Endodermal cell (in vitro differentiated cells): ENCODE measurements at places on chromosomes 13 and 19.

GRCh38 chr13:43448605-43449336 is 338.0 kb downstream of the ENOX1 start:
- no peak for DNase-seq

DNA sequence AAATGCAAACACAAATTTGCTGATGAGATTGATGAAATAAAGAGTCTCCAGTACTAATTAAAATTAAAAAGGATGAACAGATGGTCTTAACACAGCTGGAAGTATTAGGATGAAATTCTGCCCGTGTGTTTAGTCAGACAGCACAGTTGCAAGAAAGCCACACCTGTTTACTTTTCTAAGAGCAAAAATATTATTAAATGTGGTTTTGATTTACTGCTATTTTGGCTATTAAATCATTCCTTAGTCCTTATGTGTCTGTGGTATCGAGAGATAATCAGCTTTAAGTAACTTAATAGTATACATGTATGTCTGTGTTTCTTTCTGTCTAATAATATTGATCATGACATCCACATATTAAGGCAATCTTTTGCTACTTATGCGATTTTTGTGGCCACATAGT is 494.9 kb downstream of the GPC6 start:
- DNase-seq: no peak

DNA sequence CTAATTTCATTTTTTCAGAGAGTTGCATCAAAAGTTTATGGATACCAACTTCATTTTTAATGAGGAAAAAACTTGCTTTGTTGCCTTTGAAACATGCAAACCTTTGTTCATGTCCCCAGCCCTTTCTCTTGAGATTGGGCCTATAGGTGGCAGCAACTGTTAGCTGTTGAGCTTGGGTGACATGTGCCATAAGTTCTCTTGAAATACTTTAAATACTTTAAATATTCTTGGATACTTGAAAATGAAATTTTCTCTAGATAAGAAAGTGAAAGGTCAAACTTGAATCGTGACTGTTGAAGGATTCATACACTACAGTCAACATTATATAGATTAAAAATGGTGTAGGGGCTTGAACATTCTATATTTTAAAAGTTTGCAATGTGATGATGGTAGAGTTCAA is 294.9 kb downstream of the NDFIP2 start:
- DNase-seq: peak; percentile 75

DNA sequence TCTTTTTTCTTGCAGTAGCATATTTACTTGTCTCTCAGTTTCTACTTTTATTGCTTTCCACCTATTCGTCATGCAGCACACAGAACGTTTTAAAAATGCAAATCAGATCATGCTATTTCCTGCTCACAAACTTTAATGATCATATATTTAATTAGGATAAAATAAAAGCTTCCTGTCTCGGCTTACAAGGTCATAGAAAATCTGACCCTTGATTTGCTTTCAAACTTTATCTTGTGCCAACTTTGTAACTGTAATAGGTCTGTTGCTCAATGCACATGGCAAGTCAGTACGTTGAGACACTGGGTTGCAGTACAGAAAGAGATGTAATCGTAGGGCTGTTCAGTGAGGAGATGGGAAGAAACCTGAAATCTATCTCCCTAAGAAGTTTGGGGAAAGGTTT is 95.6 kb upstream of the CSNK1A1L start:
- no peak for DNase-seq

- DNase-seq: no peak
Observed at GRCh38 chr13:27130223-27130978, 41.2 kb downstream of the USP12 start.

DNA sequence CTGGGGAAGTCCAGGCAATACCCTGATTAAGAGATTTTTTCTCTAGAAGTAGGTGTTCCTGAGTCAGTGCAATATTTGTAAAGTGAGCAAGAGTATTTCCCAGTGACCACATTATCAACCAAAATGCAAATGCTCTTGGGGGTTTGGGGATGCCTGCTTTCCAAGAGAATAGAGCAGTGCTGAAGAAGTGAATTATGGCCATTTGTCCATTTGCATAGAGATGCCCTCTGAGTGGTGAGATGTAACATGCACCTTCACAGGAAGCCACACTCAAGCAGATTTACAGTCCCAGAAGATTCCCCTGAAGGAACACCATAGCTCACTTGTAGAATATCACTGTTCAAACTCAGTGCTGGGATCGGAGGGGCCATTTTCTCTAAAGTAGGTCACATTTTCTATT is 71.8 kb downstream of the TNFSF11 start:
- DNase-seq: no peak

- DNase-seq: peak; percentile 71
Observed at GRCh38 chr19:17950310-17951156, 16.4 kb upstream of the KCNN1 start.

DNA sequence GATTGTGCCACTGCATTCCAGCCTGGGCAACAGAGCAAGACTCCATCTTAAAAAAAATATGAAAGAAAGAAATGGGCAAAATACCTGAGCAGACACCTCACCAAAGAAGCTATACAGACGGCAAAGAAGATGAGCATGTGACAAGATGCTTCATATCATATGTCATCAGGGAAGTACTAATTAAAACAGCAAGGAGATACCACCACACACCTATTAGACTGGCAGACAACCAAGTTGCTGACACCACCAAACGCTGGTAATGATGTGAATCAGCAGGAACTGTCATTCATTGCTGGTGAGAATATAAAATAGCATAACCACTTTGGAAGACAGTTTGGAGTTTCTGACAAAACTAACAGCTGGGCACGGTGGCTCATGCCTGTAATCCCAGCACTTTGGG is 11.5 kb upstream of the TFDP1 start:
- DNase-seq: no peak

GRCh38 chr19:14142262-14143190 is 6.1 kb upstream of the ASF1B start:
- no peak for DNase-seq

GRCh38 chr13:39779337-39780265 is 124.1 kb downstream of the COG6 start:
- no peak for DNase-seq

GRCh38 chr13:97295283-97296182 is 73.4 kb downstream of the MBNL2 start:
- DNase-seq: no peak

DNA sequence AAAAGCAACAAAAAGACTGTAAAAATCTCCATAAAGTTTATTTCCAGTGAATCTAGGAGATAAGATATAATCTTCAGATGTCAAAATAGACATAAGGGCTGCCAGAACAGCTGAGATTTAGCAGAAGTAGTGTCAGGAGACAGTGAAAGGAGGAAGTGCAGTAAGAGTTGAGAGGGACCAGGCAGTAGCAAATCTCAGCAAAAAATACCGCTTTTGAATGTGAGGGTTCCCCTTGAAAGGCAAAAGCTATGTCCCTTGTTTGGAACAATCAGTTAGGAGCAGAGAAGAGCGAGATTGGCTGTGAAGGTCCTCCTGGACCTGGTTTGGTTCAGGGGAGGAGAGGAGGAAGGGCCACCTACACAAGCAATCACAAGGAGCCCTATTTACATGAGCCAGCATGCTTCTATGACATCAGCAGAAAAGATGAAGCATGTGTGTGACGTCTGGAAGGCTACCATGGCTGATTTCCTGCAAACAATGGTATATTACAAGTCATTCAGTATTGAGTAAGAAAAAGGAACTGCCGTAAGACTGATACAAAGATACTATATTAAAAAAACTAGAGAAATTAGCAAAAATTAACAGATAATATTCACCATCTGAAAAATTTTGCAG is 98.9 kb upstream of the SIAH3 start:
- no peak for DNase-seq

DNA sequence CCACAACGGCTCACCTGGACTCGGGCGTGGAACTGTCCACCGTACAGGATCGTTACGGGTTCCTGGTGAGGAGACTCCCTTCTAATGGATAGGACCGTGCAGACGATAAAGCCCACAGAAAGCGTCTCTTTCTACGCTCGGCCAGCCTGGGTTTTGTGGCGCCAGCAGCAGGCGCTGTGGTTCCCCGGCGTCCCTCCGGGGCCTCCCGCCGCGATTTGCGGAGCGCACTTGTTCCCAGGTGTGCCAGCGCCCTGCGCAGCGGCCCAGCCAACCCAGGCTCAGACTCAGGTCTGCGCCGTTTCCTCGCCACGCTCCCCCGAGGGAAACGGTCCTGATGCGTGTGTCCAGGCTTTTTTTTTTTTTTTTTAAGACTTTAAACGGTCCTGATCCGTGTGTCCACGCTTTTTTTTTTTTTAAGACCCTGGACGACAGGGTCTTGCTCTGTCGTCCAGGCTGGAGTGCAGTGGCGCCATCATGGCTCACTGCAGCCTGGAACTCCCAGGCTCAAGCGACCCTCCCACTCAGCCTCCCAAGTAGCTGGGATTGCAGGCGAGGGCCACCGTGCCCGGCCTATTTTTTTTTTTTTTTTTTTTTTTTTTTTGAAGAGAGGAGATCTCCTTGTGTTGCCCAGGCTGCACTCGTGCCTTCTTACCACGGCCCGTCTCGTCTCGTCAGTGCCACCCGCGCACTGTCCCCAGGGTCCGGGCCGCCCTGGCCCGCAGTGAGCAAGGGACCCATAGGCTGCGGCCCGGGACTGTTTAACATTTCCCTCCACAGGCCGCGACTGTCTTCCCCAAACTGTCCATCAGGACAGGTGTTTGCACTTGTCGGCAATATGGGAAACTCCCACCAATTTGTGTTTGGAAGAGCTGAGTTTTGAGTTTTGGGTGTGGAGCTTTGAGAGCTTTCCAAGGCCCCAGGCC is 23.8 kb downstream of the GJA3 start:
- peak; percentile 90 for DNase-seq

GRCh38 chr13:86906127-86906874 is 764.9 kb upstream of the SLITRK5 start:
- no peak for DNase-seq

DNA sequence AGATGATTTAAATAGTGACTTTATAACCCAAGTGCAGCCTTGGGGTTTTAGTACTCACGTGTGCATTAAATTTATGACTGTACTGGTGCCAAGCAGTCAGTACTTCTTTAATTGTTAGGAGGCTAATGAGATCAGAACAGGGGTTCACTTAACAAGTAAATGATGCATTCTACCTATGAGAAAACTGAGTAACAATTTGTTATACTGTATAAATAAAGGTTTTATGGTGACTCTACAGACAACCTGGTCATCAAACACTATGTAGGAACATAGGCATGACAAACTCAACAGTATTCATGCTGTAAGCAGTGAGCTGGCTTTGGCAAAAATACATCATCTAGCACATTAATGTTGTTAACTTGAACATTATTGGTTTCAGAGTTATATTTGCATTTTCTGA is 75.6 kb downstream of the UBL3 start:
- DNase-seq: no peak

- DNase-seq: no peak
Observed at GRCh38 chr19:40234429-40235237, 8.1 kb upstream of the CCNP start.

DNA sequence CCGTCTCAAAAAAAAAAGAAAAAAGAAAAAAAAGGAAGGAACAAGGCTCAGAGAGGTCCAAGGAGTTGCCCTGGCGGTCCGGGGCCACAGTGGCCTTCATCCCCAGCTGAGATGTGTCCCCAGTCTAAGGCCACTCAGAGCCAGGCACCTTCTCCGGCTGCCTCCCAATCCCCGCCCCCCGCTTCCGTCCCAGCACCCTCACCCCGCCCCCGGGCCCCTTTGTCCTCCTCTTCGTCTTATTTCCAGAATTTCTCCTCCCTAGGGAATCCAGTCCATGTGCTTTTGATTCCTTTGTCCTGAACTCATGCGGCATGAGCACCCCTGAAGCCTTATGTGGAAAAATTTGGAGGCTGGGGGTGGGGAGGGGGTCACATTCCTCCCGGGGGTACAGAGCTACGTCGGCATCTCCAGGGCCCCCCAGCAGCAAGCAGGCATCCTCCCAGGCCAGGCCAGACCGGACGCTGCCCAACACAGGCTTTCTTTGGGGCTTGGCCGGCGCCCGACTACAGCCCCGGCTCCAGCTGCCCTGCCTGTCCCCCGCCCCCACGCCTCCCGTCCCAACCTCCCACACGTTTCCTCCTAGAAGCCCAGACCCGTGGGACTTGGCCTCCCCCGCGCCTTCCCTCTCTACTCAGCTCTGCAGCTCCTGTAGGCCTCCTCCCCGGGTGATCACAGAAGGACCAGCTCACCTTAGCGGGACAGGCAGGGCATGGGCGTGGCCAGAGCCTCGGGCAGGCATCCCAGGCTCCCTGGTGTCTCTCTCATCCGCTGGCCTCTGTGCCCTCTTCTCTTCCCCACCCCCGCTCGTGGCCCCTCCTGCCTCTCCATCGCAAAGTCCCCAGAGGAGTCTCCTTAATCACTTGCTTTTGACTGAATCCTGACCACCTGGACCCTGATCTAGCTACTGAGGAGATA is 17.8 kb upstream of the ADGRE5 start:
- DNase-seq: peak; percentile 93

DNA sequence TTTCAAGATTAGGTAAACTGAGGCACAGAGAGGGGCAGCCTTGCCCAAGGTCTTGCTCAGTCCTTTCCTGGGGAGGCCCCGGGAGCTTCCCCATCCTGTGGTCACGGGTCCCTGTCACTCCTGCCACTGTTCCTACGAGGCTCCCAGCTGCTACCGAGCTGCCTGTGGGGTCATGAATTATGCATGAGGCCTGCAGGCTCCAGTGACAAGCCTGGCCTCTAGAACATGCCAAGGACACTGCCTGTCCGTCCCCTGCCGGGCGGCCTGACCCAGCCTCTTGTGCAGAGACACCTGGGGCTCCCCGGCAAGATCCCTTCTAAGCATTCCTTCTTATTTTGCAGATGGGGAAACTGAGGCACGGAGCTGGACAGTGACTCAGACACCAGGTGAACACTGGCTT is 2.7 kb downstream of the FCHO1 start:
- DNase-seq: no peak

GRCh38 chr19:18542941-18543813 is at the start of gene FKBP8:
FKBP8 (minus strand) TSS chr19:18543573; CDS start chr19:18541970, 1,603 bp downstream.
- peak; percentile 96 for DNase-seq

GRCh38 chr13:34247596-34247995 is 429.6 kb downstream of the RFC3 start:
- no peak for DNase-seq

DNA sequence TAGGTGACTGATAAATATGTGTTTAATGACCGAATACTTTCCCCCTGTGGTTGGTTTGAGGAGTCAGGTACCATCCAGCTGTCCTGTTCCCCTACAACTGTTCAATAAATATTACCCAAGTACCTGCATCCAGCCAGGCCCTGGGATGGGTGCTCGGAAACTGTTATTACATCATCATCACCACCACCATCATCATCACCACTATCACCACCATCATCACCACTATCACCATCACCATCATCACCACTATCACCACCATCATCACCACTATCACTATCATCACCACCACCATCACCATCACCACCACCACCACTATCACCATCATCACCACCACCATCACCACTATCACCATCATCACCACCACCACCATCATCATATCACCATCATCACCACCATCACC is 4.1 kb downstream of the NTN5 start:
- DNase-seq: no peak

DNA sequence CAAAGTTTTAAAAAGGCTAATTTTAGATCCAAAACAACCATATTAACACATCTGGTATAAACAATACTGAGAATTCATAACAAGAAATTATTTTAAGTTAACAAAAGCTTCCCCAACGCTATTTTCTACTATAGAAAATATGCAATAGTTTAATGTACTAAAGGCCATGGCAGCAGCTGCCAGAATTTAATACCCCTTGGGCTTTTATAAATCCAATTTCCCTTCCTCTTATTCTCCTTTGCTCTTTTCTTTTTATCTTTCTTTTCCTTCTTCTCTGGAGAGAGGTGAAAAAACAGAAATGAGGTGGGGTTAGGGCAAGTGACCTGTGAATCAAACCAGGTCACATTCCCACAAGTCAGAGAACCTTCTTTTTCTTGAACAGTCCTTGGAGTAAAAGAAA is 58.9 kb downstream of the ENOX1 start:
- no peak for DNase-seq

- peak; percentile 95 for DNase-seq
Observed at GRCh38 chr19:8578642-8579265, 1.5 kb upstream of the MYO1F start.
